ENCODE measurements at places on chromosomes 6 and 20.

DNA sequence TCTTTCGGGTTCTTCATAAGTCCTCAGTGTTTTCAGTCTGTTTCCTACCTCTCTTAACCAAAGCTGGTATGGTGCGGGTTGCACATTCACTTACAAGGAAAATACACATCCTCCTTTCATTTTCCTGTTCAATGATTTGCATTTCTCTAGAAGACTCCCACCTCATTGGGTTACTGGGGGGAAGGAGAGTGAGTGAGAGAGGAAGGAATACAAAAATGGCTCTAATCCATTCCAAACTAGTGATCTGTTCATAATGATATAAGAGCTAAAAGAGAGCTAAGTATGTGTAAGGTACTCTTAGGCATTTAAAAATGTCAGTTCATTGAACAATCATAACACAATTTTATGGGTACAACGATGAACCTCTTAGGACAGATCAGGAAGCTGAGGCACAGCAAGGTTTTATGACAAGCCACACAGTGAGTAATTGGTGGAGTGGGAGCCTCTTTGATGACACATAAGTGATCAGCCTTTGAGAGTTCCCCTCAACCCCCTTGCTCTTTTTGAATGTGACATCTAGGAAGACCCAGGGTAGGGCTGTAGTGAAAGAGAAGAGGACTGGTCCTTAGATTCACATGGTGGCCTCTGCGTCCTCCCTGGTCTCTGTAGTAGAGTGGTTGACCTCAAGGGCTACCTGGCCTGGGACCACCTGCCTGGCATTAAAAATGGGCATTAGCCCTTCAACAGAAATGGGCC is 328.4 kb upstream of the SOX4 start:
- DNase-seq = no peak

DNA sequence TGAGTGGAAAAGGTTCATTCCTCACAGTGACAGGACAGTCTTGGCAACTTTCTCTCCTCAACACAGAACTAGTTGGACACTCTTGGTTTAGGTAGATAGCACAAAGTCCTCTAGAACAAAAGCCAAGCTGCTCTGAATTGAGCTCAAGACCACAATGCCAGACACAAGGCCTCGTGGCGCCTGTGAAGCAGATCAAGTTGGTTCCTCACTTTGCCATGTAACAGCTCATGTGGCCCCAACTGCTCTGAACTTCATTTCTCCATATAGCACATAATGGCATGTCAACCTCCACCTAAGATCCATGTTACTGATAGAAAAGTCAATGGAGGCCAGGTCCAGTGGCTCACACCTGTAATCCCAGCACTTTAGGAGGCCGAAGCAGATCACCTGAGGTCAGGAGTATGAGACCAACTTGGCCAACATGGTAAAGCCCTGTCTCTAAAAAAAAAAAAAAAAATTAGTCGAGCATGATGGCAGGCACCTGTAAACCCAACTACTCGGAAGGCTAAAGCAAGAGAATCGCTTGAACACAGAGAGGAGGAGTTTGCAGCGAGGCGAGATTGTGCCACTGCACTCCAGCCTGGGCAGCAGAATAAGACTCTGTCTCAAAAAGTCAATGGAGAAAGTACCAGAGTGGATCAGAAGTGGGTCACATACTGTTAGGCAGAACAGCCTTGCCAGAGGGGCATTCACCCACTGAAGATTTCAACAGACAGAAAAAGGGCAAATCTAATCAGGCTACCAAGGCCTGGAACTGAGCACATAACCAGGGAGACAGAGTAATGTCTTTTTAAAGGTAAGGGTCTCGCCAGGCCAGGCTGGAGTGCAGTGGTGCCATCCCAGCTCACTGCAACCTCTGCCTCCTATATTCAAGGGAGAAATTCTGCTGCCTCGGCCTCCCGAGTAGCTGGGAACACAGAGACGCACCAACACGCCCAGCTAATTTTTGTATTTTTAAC is 21.2 kb downstream of the ROMO1 start:
- DNase-seq = no peak

GRCh38 chr6:127381384-127381783 is 38.0 kb upstream of the ECHDC1 start:
- no peak for DNase-seq

DNA sequence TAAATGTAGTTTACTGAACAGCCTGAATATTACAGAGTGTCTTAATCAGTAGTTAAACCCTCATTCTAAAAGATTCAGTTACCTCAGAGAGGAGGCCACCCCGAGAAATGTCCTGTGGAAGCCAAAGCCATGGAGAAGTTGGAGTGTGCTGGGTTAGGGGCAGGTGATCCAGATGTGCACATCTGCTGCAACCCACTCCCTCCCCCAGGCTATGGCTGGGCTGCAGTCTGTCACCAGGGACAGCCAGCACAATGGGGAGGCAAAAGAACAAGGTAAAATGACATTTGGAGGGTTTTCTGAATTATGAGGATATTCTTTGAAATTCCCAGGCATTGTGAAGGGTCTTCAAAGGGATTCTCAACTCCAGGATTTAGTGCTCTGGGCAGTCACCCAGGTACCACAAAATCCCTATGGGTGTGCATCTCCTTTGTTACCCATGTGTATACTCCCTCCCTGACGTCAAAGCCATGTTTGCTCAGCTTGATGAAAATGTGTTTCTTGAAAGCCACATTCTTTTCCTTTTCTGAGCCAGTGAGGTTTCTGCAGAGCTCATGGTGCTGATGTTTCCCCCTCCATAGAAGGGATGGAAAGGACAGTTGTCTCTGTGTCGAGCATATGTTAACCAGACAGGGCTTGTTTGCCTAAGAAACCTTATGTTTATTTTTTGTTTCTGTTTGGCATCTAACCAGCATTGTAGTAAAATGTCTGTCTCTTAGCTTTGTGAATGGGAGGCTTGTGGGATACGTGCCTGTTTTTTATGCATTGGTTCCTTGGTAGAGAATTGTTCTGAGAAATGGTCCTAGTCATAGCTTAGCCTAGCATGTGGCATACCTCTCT is 212.3 kb upstream of the TBX18 start:
- DNase-seq = no peak

GRCh38 chr6:31764198-31764597 is 1.7 kb downstream of the SAPCD1 start:
- DNase-seq = no peak
